ENCODE measurements at places on chromosomes 5 and 9.

- no peak for DNase-seq
Measured at GRCh38 chr9:130462685-130463540, 18.2 kb downstream of the ASS1 start.

GRCh38 chr5:15737871-15738664, 238.1 kb downstream of the FBXL7 start:
- DNase-seq: no peak

DNA sequence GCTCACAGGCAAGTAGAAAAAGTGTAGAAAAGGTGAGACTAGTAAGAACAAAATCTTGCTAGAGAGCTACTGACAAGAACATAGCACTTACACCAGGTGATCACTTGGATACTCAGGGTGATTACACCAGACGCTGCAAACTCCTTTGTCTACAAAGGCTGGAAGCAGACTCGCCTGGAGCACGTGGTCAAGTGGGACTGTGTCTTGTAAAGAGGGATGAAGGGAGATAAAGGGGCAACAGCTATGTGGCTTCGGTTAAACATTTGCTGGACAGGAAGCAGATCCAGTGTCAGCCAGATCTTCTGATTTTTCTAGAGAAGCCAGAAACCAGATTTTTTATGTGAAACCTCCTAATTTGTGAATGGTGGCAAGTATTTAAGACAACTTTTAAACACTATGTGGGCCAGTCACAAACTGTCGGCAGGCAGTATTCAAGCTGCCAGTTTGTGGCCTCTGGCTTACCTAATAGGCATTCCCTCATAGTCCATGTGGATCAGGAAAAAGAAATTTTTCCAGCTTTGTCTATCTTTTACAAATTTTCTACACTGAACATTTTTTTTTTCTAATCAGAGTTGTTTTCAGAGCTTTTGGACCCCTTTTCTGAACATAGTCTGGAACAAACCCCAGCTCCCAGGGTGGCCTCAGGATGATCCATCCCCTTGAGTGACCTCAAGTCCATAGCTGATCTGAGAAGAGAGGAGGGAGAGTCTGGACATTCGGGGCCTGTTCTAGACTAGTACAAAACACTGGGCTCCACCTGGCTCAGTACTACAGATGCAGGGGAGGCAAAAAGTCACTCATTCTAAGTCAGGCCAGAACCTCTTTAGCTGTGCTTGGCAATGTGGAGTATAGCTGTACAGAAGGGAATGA, 262.9 kb downstream of the ARRDC3 start:
- no peak for DNase-seq

DNA sequence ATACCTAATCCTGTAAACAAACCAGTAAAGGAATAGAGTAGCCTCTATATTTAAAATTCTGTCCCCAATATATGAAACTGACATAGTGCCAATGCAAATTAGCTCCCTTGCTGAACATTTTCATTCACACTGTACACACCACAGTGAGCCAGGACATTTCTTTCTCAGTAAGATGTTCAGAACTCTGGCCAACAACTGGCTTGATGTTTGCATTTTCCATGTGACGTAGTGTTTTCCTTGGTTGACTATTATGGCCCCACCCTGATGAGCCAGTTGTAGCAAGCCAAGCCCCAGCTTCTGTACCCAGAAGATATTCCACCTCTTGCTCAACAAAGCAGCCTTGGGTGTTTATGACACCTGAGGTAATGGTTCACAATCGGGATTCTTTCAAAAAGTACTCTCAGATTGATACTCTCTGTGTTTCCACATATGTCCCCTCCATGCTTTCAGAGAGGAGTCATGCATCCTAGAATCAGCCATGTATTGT, 17.7 kb upstream of the ANXA1 start:
- DNase-seq: no peak

DNA sequence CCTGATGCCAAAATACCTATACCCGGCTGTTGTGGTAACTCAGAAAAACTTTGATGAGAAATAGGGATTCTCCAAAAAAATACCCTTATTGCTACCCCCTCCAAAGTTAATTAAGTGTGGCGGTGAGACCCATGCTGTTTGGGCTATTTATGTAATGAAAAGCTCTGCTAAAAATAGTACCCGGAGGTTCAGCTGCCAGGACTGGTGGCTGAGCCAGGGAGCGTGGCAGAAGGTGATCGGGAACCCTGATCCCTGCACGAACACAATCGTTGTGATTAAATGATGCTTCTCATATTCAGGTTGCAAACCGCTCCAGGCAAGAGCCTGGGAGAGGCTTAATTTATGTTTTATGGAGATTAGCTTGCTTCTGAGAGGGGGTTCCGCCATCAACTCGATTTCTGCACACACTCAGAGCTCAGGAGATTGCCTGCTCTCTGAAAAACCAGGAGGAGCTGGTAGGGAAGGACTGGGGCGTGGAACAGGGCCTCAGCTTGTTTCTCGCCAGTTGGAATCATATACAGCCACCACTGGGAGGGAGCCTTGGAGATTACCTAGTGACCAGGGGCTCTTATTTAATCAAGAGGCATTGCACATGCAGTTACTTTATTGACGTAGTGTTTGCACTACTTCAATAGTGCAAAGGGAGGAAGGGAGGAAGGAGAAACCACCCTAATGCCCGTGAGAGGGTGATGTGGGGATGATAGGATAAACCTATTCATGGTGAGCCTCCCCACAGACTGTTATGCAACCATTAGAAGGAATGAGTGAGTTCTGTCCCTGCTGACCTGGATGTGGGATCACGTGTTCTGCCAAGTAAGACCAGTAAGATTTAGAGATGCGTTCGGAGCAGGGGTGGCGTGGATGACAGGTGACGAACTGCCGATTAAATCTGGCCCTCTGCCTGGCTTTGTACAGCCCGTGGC, 23.4 kb downstream of the HRH2 start:
- no peak for DNase-seq

DNA sequence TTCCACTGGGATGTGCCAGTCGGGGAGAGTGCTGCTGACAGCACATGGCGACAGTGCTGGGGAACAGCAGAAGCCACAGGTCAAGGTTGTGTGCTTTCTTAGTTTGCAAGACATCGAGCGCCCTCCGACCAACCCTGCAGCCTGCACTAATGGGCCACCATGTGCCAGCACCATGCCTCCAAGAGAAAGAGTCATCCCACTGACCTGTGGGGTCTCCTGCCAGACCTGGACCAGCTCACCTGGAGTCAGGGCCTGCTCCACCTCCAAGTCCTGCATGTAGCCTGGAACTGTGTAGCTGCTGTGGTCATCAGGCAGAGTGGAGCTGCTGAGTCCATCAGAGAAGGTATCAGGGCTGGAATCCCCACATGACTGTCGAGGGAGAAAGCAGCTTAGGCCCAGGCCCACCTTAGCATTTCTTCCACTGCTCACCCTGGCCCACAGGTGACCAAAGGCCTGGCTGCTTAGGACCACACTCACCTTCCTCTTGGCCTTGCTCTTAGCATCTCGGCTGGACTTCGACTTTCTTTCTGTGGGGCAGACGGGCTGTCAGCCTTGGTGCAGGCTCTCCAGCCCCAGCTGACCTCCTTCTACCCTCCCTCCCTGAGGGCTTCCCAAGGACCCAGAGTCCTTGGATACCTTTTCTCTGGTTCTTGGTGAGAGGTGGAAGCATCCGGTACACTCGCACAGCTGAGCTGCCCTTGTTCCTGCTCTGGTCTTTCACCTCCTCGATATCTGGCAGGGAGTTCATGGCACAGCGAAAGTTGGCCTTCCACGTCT, 4.1 kb downstream of the IRF1 start:
- DNase-seq: no peak

Measured in stimulated activated naive CD4-positive, alpha-beta T cell treated with Interleukin-2 at 50 U/mL for 16 hours (primary cell).